ENCODE measurements at places on chromosomes 2 and 18.
A peak's percentile ranks its signal among the peaks of the same experiment; 100 is the strongest.

GRCh38 chr2:118473241-118473640 lies 374.2 kb downstream of the EN1 start:
- DNase-seq: no peak

GRCh38 chr2:218261423-218262236 lies 815 bp downstream of the GPBAR1 start:
- DNase-seq: no peak

DNA sequence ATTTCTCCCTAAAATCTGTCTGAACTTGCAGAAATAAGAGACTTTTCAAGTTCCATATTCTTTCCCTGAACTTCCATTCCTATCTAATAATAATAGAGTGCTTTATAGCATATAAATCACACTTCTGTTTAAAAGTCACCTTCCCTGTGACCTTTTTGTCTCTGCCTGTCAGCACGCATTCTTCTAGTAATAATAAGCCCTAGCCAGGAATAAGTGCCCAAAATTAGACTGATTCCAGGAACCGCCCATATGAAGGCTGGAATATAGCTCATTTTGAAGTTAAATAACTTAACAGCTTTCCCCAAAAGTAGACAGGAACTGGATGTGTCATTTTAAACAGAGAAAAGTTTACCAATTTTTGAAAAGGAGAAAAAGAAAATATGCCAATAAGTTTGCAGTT lies 576.5 kb downstream of the EPHA4 start:
- no peak for DNase-seq

- no peak for DNase-seq
These were observed 48.7 kb upstream of the GLS start for GRCh38 chr2:190831941-190832340.

DNA sequence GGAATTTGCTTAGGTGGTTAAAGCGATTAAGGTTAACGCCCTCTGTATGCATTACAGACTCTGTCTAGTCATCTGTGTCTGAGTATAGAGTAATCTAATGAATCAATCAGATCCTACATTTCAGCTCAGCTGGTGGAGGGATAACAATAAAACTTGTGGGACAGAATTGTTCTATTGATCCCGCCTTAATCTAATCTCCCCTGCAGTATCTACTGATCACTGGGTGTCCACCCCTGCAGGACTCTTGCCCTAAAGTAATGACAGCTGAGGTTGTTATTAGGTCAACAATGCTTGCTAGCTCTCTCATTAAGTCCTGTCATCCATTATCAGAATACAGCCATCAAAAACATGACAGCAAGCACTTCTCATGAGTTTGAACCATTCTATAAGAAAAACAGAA lies 462.6 kb upstream of the TMEFF2 start:
- no peak for DNase-seq

GRCh38 chr2:117087535-117088291 lies 726.8 kb upstream of the DDX18 start:
- no peak for DNase-seq

GRCh38 chr2:26359886-26360473 lies 13.4 kb upstream of the ADGRF3 start:
- DNase-seq: peak; percentile 47

DNA sequence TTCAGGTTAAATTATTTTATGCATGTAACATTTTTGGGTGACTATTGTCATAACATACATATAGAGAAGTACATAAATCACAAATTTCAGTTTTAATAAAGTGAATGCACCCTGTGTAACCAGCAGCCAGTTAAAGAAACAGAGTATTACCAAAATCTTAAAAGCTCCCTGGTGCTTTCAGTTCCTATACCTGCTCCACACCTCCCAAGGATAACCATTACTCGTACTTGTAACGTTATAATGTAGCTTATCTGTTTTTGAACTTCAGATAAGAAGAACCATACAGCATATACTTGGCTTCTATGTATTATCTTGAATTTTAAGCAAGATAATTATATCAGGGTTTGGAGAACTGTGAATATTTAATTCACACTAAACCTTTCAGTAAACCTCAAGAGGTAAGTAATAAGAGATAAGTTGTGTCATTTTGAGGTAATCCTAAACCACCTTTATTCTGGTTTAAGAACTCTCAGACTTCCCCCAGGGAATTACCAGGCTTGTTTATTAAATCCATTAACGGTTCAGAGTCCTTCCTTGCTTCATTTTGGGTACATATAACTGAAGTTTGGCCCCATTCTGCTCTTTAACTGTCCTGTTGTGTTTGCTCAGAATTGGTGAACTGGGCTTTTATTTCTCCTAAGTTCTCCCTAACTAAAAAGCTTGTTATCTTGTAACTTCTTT lies 58.6 kb downstream of the LCLAT1 start:
- no peak for DNase-seq

GRCh38 chr2:175009917-175010621 lies 4.9 kb upstream of the CHN1 start:
- DNase-seq: no peak

GRCh38 chr18:47606526-47606925 lies 323.9 kb downstream of the SMAD2 start:
- DNase-seq: no peak

DNA sequence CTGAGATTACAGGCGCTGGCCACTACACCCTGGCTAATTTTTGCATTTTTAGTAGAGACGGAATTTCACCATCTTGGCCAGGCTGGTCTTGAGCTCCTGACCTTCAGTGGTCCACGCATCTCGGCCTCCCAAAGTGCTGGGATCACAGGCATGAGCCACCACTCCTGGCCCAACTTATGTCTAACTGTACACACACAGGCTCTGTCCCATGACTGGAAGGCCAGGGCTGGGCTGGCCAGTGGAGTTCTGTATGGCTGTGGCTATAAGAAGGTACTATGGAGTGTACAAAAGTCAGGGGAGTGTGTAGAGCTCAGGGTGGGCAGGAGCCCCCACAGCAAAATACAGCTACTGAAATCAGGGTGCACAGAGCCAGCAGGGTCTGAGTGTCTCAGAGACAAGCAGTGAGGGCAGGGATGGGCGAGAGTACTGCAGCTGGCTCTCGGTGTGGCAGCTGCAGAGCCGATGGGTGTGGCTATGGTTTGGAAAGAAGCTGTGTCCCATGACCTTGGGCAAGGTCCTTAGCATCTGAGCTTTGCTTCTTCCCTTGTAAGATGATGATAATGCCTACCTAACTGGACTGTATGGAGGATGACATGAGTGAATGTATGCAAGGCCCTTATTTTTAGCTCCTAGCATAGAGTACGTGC lies 10.4 kb upstream of the MSGN1 start:
- no peak for DNase-seq

DNA sequence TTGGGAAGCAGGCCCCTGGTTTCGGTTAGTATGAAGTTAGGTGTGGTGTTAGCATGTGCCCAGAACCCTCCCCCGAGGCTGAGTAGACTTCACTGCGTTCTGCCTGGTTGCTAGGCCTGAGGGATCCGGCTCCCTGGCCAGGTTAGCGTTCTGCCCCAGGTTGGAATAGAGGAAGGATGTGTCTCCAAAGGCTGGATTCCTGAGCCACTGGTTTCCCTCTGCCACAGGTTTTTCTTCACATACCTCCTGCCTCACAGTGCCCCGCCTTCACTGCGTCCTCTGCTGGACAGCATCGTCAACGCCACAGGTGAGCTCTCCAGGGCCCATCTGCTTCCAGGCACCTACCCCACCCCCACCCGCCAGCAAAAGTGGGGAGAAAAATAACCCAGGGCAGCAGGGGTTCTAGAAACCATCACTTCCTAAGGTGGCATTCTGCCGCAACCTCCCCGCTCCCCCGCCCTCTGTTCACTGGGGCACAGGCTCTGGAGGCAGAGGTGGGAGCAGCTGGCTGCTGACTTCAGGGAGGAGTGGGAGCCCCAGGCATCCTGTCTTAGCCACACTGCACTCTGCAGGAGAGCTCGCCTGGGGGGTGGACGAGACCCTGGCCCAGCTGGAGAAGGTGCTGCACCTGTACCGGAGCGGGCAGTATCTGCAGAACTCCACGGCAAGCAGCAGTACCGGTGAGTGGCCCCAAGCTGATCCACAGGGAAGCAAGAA lies 7.1 kb downstream of the PKDCC start:
- DNase-seq: no peak

DNA sequence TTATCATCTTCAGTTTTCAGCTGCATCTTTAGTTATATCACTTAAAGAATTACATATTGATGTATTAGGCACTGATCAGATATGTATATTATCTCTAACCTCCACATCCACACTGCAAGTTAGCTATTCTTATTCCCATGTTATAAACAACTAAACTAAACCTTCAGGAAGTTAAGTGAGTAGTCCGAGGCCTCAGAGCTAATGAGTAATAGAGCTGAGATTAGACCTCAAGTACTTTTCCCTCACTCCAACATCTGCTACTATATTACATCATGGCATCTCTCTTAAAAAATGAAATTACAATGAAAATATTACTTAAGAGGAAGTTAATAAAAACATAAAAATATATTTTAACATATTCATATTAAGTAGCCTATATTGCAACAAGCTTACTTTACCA lies 183.6 kb upstream of the MAP2 start:
- no peak for DNase-seq

- DNase-seq: no peak
These were observed 113.0 kb downstream of the CRIM1 start for GRCh38 chr2:36468463-36469105.

- no peak for DNase-seq
These were observed 86.0 kb downstream of the FMNL2 start for GRCh38 chr2:152420936-152421335.

- no peak for DNase-seq
These were observed 843 bp downstream of the CYS1 start for GRCh38 chr2:10079266-10079869.

GRCh38 chr18:46173393-46174341 lies 69.5 kb downstream of the HAUS1 start:
- peak; percentile 55 for DNase-seq

DNA sequence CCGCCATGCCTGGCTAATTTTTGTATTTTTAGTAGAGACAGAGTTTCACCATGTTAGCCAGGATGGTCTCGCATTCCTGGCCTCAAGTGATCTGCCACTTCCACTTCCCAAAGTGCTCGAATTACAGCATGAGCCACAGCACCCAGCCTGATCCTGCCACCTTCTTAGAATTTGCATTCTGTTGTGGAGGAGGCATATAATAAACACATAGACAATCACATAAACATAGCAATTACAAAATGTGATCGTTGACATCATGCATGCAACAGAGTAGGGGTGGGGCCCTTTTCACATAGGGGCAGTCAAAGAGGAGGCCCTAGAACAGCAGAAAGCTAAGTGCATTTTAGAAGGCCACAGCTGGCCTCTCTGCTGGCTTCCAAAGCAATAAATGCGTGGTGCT lies 39.9 kb upstream of the TSPYL6 start:
- no peak for DNase-seq

- no peak for DNase-seq
These were observed 646.7 kb upstream of the ZNF804A start for GRCh38 chr2:183951630-183952029.

DNA sequence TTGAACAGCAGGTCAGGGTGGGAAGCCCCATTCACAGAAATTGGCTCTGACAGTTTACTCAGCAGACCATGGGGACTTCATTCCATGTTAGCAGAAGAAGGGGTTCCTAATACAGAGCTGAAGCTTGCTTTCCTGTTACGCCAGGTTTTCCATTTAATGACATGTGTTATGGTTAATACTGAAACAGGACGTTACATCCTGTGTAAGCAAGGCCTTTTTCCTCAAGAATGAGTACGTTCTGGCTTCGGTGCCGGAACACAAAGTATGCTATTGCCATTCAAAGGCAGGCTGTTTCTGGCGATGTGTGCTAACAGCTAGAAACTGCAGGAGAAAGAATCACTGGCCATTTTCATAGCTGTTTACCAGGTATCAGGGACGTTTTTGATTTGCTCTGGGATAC lies 190.4 kb downstream of the SNTG2 start:
- no peak for DNase-seq

DNA sequence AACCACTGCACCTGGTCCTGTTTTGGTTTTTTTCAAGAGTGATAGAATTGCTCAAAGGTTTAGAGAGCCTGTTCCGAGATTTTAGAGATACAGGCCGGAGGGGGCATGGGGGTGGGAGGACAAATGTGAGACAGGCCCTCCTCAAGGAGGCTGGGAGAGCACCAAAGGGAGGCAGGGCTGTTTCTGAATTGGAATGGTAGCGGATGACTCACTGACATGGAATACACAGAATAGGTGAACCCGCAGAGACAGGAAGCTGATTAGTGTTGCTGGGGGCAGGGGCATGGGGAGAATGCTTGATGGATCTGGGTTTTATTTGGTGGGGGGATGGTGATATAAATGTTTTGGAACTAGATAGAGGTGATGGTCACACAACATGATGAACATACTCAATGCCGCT lies 111.0 kb upstream of the MGAT5 start:
- no peak for DNase-seq

DNA sequence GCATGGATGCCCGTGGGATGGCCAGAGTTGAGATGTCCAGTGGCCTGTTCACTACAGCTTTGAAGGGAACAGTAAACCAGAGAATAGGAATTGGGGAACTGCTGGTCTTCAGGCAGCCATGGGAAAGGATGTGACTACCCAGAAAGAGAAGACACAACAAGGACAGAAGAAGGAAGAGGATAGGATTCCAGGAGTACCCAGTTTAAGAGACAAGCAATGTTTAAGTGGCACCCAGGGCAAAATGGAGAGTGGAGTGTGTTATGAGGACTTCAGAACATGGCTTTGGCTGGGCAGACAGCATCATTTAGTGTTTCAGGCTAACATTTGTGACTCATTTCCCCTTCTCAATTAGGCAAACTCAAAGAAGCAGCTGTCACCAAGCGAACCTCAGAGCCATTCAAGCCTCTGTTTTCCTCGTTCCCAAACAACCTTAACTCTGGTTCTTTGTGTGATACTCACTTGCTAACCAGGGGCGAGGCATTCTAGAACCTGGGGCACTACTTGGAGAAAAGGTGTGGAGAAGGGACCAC lies 4.0 kb upstream of the FAM124B start:
- no peak for DNase-seq

GRCh38 chr2:55231546-55232083 lies 478 bp downstream of the CLHC1 start:
- no peak for DNase-seq

DNA sequence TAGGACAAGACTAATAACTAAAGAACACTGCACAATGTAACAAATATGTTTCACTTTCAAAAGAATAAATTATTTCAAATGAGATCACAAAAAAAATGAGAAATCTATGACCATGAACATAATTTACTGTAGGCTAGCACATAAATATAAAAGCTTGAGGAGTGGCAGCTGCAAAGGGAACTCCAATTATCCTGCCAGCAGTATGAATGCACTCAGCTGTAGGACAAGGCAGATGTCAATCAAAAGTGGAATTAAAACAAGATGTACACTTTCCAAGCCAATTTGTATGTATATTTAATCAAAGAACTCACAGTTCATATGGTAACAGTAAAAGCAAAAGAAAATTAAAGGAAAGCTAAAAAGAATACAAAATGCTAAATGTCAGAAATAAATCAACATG lies 76.6 kb upstream of the NCKAP5 start:
- DNase-seq: no peak

DNA sequence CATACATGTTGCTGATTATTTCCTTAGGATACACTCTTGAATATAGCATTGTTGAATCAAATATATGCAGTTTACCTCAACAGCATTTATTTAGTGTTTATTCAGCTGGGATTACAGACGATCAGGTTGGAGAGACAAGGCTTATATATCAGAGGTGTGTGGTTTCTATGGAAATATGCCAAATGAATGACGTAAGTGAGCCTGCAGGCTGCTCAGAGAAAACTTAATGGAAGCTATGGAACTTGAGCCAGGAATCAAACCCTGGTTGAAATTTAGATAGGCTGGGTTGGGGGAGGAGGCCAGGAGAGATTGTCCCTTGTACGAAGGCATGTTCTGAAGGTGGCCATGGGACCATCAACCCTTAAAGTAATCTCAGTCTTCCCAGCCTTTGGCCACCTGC lies 79.5 kb downstream of the INPP4A start:
- peak; percentile 51 for DNase-seq
